Left renal pelvis (tissue), 4 donors: ENCODE measurements at places on chromosomes 13 and 19. TPM values are rescaled to one million over a fixed set of nuclear protein-coding genes. Genes with fewer than 3 reads are reported as not detected.

Gene RNF225
- not detected for polyA plus RNA-seq

Gene SNRPD2
- 314 TPM for polyA plus RNA-seq

Gene LILRA1
- polyA plus RNA-seq: 0.20 TPM

Gene RAD23A
- 75.7 TPM for polyA plus RNA-seq

Gene LILRB4
- polyA plus RNA-seq: 1.0 TPM

Gene LGALS14
- polyA plus RNA-seq: not detected

Gene ANGPTL8
- 0.56 TPM for polyA plus RNA-seq

Gene ANKRD24
- polyA plus RNA-seq: 0.83 TPM

Gene CEACAM3
- not detected for polyA plus RNA-seq

Gene ONECUT3
- 0.05 TPM for polyA plus RNA-seq

Gene GARIN5A
- 5.8 TPM for polyA plus RNA-seq

Gene ZNF112
- 9.9 TPM for polyA plus RNA-seq

Gene ATP8B3
- 0.36 TPM for polyA plus RNA-seq

Gene VWA8
- polyA plus RNA-seq: 21.4 TPM

Gene PINLYP
- polyA plus RNA-seq: 21.0 TPM

Gene SYDE1
- polyA plus RNA-seq: 24.1 TPM

Gene ZNF536
- 2.6 TPM for polyA plus RNA-seq

Gene NPAS1
- 0.91 TPM for polyA plus RNA-seq

Gene ZNF787
- 12.6 TPM for polyA plus RNA-seq

Gene TSSK6
- polyA plus RNA-seq: 1.3 TPM

Gene FLT1
- polyA plus RNA-seq: 32.4 TPM

Gene ZNF177
- polyA plus RNA-seq: 10.9 TPM

Gene SIGLEC12
- 0.16 TPM for polyA plus RNA-seq

Gene FGF14
- 1.7 TPM for polyA plus RNA-seq

Gene ZNF808
- polyA plus RNA-seq: 10.3 TPM

Gene CGB5
- polyA plus RNA-seq: 0.18 TPM

Gene NRTN
- polyA plus RNA-seq: 3.4 TPM

Gene PLPP2
- polyA plus RNA-seq: 3.4 TPM

Gene PSG2
- polyA plus RNA-seq: 0.23 TPM
